ENCODE measurements at places on chromosomes 1 and 21. TPM values are rescaled to one million over a fixed set of nuclear protein-coding genes. Genes with fewer than 3 reads are reported as not detected.

The LCE1B gene
- not detected for total RNA-seq

The GPR161 gene
- total RNA-seq: 18.5 TPM

The PRAMEF5 gene
- not detected for total RNA-seq

The RHEX gene
- total RNA-seq: not detected

The PTBP2 gene
- total RNA-seq: 13.6 TPM

The SMG5 gene
- total RNA-seq: 38.0 TPM

The FAM151A gene
- total RNA-seq: not detected

The FABP3 gene
- 9.0 TPM for total RNA-seq

The S100A2 gene
- total RNA-seq: 4.0 TPM

The FCRL1 gene
- not detected for total RNA-seq

The HHIPL2 gene
- total RNA-seq: not detected

The ATF3 gene
- total RNA-seq: 4.9 TPM

The DDOST gene
- 281 TPM for total RNA-seq

The MPZ gene
- total RNA-seq: 0.32 TPM

The ANGPTL3 gene
- not detected for total RNA-seq

The CFHR1 gene
- total RNA-seq: not detected

The PODN gene
- 0.65 TPM for total RNA-seq

The ADGRB2 gene
- total RNA-seq: 1.9 TPM

The KCNJ15 gene
- total RNA-seq: 0.32 TPM

The PLA2G2D gene
- not detected for total RNA-seq

The AK5 gene
- total RNA-seq: 97.3 TPM

The OR2AK2 gene
- not detected for total RNA-seq

The DNAJC28 gene
- 1.3 TPM for total RNA-seq

The KCNK1 gene
- 7.5 TPM for total RNA-seq

The OR2L5 gene
- not detected for total RNA-seq

The KCND3 gene
- not detected for total RNA-seq

The MXRA8 gene
- 2.1 TPM for total RNA-seq

The CPT2 gene
- 10.9 TPM for total RNA-seq

The TFF2 gene
- not detected for total RNA-seq

The KRTAP11-1 gene
- not detected for total RNA-seq

The UQCRHL gene
- total RNA-seq: 2.9 TPM

The RCSD1 gene
- 0.15 TPM for total RNA-seq

The PLCH2 gene
- not detected for total RNA-seq

The HSD3B2 gene
- total RNA-seq: not detected

The TRABD2B gene
- not detected for total RNA-seq

The LCE3E gene
- total RNA-seq: not detected

The ERRFI1 gene
- total RNA-seq: 27.3 TPM

The OR2T29 gene
- total RNA-seq: not detected

The FCRL5 gene
- not detected for total RNA-seq

The LGALS8 gene
- total RNA-seq: 137 TPM

The SEC16B gene
- 1.5 TPM for total RNA-seq

The SLC6A9 gene
- total RNA-seq: 0.32 TPM

The PHTF1 gene
- 52.1 TPM for total RNA-seq

The AGMAT gene
- 2.3 TPM for total RNA-seq

The CCDC181 gene
- total RNA-seq: 0.91 TPM

The RGS13 gene
- total RNA-seq: not detected

The GJB3 gene
- total RNA-seq: not detected

All from epithelial cell of umbilical artery (primary cell).